ENCODE measurements at places on chromosomes 3 and 15.

- no peak for DNase-seq
These were observed 81.7 kb downstream of the CD47 start for GRCh38 chr3:108008931-108009639.

DNA sequence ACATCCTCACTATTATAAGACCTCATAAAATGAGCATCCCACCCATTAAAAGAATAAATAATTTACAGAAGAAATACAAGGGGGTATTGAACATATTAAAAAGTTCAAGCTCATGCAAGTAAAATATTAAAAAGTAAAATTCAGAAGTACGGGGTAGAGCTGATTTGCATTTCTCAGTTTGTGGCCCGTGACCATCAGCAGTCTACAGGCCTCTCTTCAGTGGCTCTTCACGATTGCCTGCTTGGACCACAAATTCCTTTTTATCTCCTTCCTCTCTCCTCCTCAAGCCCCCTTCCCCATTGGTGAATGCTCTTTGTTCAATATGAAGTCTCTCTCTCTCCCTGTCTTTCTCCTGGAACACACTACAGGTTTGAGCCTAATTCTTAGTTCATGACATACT, 19.1 kb downstream of the CYP8B1 start:
- DNase-seq, result no peak

- DNase-seq, result no peak
These were observed 657.3 kb upstream of the KCNMB2 start for GRCh38 chr3:177878957-177879356.

DNA sequence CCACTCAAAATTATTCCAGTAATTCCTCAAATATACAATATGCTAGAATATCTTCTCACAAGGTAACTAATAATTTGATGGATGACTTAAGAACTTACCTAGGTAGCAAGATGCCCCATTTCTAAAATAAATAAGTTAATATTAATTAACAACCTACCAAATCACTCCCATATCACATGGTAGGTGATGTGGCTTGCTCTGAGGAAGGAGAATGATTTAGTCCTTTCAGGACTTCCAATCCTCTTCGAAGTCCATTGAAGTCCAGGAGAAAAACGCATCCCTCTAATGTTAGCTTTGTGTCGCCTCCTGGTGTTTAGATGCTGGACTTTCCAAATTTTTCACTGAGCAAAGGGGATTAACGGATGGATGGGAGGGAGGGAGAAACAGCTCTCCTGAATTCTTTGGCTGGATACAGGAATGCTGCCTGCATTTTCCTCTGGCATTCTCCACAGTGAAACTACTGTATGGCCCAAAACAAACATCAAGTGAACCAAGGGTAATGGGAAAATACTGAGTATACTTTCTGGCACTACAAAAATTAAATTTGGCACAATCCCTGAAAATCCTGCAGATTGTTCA, 58.6 kb downstream of the PRICKLE2 start:
- DNase-seq, result no peak

DNA sequence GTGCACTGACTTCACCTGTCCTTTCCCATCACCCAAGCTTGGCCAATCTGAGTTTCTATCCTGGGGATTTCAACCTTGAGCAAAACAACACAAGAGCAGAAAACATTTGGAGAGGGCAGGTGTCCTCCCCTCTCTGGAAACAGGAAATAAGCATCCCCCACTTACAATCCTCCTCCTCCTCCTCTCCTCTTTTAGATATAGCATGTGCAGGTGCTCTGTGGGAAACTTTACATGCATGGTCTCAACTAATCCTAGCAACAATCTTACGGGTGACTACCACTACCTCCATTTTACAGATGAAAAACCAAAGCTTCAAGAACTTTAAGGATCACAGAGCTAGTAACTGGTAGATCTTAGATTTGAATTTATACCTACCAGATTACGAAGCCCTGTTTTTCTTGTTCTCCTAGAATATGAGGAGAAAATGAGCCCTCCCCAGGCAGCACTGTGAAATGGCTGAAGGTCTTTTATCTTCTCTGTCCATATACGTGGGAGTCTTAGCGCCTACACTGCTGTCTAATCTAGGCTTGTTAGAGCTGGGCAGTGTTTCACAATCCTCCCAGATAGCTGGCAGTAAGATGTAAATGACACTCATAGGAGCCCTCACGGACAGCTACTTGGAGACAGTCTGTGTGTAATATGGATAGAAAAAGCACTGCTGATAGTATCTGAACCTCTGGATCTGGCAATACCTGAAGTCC, 301.2 kb upstream of the PROK2 start:
- no peak for DNase-seq

DNA sequence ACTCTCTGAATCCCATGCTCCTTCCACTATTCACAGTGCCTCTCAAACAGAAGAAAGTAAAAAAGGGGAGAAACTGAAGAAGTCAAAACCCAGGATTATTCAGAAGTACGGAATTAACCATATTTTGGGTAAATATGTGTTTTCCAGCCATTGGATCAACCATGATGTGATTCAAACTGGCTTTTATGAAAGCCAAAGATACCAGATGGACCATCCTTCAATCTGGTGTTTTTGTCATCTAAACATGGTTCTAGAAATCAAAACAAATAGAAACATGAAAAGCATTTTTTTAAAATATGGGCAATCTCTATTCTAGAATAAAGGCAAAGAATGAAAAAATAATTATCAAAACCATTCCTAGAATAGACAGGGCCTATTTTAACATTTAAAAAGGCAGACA, 172.7 kb downstream of the RORA start:
- no peak for DNase-seq

GRCh38 chr15:85044251-85044853, 62.7 kb downstream of the PDE8A start:
- no peak for DNase-seq

GRCh38 chr3:22269831-22270230, 518.8 kb upstream of the ZNF385D start:
- DNase-seq, result no peak

- DNase-seq, result no peak
These were observed 187.4 kb downstream of the MECOM start for GRCh38 chr3:169475978-169476698.

GRCh38 chr3:50532062-50532705, 28.8 kb upstream of the CACNA2D2 start:
- no peak for DNase-seq

DNA sequence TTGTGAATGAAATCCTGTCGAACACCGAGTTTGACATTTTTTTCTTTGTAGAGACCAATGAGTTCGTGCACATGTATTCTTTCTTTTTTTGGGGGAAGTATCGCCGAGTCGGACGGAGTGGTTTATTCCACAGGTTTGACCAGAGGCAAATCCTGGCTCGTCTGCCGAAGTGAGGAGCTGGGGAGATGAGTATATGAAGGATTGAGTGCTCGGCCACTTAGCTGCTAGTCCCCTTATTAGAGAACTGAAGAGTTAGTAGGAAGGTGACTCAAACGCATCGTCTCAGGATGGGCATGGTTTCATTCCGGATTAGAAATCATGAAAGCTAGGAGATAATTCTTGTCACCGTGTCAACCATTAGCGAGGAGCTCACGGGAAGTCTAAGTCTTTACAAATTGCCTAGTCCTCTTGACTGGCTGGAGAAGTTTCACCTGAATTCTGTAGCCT, 154.7 kb upstream of the GOLIM4 start:
- DNase-seq, result no peak

DNA sequence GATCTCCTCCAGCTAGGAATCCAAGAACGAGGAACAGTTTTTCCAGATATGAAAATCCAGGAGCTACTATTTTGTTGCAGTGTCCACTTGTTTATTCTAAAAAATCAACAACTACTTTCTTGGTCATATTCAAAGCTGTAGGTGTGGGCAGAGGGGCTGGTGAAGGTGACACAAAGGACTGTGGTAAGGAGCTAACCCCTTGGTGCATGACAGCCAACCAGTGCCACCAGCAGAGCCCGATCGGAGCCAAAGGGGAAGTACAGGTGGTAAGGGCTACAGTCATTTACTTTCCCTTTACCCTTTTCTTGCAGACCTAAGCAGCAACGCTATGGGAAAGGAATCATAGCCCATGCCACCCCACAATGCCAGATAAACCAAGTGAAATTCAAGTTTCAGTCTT, 30.7 kb downstream of the PLA1A start:
- DNase-seq, result no peak

DNA sequence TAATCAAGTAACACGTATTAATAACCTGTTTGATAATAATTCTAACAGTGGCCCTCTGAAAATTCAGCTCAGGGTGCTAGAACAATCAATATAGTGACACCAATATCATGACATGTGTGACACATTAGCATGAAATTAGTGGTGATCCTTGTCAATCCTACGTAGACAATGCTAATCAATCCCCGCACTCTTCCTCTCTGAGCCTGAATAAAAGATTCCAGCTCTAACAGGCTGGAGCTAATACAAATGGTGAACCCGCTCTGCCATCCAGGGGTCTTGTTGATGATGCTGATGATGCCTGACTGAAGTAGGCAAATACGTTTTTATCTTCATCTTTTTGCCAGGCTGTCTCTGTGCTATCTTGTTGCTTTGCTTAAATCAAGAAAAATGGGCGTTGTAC, 462.5 kb downstream of the MAGI1 start:
- no peak for DNase-seq

DNA sequence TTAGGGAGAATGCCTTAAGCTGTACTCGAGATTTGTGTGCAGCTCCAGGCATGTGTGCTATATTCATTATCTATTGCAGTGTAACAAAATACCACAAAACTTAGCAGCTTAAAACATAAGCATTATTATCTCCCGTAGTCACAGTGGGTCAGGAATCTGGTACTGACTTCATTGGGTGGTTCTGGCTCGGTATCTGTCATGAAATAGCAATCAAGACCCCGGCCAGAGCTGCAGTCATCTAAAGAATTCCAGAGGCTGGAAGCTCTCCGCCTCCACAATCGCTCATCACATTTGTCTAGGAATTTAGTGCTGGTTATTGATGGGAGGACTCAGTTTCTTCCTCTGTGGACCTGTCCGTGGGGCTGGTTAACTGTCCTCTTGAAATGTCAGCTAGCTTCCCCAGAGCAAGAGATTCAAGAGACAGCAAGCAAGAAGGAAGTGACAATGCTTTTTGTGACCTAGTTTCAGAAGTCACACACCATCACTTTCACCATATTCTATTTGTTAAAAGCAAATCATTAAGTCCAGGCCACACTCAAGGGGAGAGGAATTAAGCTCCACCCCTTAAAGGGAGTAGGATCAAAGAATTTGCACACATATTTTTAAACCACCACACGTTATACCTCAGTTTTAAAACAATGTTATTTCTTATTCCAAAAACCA, 76.1 kb downstream of the TOP2B start:
- no peak for DNase-seq

DNA sequence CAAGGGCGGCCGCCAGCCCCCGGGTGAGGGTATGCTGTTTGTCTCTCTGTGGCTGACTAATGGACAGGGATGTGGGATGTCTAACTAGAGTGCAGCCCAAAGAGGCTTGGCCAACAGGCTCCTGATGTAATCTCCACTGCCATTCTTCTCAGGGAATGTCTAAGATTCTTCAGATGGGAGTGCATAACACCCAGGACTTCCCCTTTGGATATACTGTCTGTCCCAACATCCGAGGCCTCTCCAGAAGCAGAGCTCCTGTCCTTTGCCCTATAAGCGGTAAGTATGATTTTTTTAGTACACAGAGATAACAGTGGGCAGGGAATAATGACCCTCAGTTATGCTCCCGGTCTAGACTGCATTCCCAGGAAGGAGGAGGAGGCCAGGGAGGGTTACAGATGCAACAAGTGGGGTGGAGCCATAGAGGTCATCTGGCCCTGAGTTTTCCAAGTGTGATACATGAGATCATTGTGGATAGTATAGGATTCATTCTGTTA, 62.5 kb upstream of the SLCO2A1 start:
- no peak for DNase-seq

- DNase-seq, result no peak
These were observed 202.7 kb upstream of the TOPAZ1 start for GRCh38 chr3:44039006-44039405.

DNA sequence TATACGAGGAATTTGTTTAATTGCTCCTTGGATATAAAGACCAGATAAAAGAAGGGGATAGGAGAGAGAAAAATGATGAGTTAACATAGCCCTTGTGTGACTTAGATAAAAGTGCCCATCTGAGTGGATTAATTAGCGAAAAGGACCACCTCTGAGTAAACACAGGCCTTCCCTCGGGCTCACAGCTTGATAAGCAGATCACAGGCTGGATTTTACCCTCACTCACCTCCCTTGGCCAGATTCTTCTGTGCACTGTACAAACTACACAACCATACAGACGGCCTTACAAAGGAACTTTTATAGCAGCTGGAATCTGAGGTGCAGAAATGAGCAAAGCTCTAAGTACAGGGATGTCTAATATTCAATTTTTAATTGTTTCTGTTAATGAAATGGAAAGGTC, 112.4 kb upstream of the STT3B start:
- DNase-seq, result no peak

GRCh38 chr3:188133646-188134045, 20.3 kb upstream of the LPP start:
- no peak for DNase-seq

- no peak for DNase-seq
These were observed 3.9 kb upstream of the CIDEC start for GRCh38 chr3:9883706-9884554.

DNA sequence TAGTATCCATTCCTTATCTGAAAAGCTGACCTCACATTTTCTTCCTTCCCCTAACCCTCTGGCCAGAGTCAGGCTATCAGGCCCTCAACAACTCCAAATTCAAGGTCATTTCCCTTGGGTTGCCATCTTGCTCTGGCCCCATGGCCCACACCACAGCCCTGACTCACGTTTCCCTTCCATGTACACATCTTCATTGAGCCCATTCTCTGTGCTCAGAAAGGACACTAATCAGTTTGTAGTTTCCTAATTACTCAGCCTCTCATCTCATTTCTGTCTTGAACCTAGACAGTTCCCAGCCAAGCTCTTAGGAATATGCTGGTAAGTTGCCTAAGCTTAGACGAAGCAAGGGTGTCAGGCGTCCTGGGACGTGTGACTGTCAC, 14.9 kb downstream of the TGM5 start:
- DNase-seq, result no peak

GRCh38 chr3:13335059-13335458, 85.1 kb downstream of the NUP210 start:
- DNase-seq, result no peak

DNA sequence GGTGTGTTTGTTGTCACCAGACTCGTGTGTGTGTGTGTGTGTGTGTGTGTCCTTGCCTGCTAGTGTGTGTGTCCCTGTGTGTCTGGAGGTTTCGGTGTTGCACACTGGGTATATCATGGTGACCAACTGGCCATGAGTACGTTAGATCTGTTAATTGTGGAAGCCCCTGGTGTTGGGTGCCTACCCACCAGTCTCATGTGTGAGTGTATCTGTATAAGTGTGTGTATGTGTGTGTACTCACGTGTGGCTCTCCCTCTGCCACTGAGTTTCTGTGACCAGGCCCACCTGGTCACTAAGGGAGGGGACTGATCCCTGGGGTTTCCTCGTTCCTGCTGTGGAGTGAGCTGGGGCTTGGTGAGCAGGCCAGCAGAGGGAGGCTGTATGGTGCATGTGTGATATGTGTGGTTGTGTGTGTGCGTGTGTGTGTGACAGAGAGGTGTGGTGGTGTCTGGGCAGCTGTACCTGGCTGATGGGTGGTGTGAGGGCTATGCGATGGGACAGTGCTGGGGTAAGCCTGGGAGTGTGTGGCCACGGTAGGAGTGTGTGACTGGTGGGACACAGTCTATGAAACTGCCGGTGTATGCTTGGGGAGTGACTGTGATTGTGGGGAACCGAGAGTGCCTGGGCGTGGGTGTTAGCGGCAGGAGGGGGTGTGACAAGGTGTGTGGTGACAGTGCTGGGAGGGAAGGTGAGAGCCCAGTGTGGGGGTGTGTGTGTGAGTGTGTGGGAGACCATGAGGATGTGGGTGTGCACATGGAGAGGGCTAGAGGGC, 1.8 kb downstream of the PRKCD start:
- no peak for DNase-seq
